ENCODE measurements at places on chromosomes 6 and 20.

DNA sequence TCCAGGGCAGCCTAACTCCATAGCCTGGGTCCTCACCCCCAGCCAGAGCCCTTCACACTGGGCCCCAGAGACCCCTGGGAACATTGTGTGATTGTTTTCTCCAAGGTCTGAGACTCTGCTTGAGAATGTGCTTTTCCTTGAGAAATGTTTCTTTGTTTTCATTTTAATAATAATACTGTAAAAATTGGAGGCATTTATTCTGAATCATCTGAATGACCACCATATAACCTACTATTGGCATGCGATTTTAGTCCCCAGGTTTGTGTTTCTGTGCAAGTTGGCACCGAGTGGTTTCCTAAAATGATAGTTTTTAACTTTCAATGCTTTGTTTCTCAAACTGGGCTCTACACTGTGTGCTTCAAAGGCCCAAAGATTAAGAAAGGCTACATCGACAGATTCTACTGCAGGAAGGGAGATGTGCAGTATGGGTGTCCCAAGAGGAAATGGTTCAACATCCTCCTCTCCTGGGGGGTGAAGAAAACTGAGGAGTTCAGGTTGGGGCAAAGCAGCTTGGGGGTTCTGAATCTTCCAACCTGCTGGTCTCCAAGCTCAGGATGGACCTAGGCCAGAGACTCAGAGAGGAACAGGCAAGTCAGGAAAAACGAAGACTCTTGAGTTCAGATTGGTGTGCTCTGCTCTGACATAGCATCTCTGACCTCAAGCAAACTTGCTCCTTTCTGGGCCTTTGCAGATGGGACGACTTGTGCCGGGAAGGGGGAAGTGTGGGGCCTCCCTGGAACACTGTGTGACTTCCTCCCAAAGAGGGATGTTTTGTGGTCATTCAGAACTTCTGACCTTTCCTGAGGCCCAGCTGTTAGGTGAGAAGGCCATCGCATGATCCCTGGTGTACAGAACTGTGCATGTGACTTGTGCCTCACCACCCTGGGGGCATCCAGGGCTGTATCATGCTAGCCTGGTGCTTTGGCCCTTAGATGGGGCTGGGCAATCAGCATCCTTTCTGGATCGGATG, 31.0 kb downstream of the DAAM2 start:
- DNase-seq = no peak

DNA sequence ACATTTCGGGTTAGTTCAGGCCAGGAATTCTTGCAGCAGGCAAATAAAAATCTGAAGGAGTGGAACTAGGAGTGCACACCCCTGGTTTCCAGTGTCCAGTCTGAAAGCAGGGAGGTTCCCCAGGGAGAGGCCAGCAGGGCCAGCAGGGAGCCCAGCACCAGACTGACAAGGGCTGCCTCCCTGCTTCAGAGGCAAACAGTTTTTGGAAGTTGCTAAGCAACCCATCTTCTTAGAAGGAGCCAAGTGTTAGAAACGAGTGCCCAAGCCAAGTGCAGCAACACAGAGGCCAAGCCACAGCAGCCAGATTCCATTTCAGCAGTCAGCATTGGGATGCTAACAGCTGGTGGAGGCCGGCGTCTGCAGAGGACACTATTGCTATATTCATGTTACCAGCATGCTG, 179.1 kb downstream of the SYNDIG1 start:
- no peak for DNase-seq

DNA sequence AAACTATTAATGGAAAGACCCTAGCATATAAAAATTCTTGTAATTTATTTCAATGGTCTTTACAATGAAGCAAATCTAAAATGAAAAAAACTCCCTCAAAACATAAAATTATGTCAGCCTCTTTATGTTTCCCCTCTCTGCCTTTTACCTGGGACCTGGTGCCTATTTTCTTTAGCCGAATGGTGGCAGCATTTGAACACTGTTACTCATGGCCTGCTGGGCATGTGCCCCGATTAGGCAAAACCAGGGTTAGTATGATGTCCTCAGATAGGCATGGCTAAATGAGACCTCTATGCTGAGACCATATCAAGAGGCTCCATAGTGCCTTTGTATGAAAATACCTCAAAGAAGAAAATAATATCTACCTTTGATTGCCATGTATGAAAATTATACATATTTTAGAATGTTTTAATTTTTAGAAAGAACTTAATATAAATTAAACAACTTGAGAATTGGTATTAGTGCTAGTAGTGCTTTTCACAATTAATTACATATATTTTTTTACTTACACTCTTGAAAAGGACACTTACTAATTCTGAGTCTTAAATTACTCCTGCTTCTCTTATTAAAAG, 22.5 kb upstream of the C6orf58 start:
- DNase-seq = no peak

- no peak for DNase-seq
Observed at GRCh38 chr20:40225596-40225995, 463.4 kb downstream of the MAFB start.

GRCh38 chr20:49713753-49714712, at the start of gene B4GALT5:
TSS of gene B4GALT5 (minus strand) at chr20:49713878. CDS start at chr20:49713690, 188 bp downstream.
- DNase-seq = peak; percentile 84

Measured in left kidney (tissue), 8 donors.